ENCODE measurements at places on chromosomes 7 and 10.
A peak's percentile ranks its signal among the peaks of the same experiment; 100 is the strongest.

DNA sequence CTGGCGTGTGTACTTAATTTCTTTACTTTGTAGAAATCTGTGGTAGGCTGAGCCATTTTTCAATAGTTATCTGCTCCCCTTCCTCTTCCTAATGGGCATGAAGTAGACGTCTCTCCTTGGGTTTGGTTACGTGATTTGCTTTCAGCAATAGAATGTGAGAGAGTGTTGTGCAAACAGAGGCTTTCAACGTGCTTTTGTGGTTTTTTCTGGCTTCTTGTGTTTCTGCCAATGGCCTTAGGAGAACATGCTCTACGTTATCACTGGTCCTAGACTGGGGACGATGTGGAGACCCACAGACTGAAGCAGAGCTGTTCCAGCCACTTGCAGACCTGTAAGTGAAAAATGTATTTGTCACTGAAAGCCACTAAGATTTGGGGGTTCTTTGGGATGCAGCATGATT, 107.2 kb upstream of the NPTX2 start:
- DNase-seq: no peak

GRCh38 chr10:62732841-62733653, 71.5 kb upstream of the ADO start:
- DNase-seq: no peak

DNA sequence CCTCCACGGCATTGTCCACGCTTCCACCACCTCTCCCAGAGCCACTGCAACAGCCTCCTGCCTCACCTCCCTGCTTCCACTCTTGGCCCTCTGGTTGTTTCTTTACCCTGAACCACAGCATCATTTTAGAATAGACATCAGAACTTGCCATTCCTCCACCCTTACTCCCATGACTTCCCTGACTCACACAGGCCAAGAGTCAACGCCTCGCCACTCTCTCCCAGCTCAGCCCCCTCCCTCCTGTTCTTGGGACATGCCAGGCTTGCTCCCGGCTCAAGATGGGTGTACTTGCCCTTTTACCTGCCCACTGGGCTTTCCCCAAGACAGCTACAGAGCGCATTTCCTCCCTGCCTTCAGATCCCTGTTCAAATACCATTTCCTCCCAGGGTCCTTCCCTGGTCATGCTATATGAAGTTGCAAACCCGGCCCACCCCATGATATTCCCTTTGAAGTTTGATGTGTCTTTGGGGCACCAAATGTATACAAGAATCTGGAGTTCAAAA, 429.1 kb downstream of the RPS24 start:
- no peak for DNase-seq

GRCh38 chr10:48940958-48941357, 1.3 kb upstream of the LRRC18 start:
- DNase-seq: no peak

DNA sequence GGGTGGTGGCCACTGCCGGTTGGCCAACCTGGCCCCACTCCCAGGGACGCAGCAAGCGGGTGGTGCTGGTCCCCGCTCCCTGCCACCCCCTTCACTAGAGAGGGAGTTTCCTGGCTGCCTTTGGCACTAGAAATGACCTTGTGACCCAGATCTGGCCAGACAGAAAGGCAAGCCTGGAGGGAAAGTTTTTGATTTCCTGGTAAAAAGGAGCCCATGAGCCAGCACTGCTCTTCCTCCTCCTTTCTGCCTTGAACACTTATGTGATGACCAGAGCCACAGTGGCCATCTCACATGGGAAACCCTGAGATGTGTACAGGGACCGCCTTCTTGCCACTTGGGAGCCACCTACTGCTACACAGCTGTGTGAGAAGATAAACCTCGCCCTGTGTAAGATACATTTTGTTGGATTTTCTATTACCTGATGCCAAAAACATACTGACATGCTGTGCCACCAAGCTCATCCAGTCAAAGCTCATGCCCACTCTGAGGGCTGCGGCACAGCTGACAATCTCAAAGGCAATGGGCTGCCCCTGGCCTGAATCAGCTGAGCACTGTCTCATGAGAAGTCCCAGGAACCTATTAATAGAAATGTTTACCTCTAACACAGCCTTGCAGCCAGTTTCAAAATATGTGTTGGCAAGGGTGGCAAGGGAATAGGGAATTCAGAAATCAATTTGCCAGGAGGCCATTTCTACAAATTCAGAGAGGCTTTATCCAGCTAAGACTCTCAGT, 94.0 kb downstream of the CYTH3 start:
- no peak for DNase-seq

- DNase-seq: no peak
Measured at GRCh38 chr10:114073395-114074186, 29.9 kb downstream of the ADRB1 start.

DNA sequence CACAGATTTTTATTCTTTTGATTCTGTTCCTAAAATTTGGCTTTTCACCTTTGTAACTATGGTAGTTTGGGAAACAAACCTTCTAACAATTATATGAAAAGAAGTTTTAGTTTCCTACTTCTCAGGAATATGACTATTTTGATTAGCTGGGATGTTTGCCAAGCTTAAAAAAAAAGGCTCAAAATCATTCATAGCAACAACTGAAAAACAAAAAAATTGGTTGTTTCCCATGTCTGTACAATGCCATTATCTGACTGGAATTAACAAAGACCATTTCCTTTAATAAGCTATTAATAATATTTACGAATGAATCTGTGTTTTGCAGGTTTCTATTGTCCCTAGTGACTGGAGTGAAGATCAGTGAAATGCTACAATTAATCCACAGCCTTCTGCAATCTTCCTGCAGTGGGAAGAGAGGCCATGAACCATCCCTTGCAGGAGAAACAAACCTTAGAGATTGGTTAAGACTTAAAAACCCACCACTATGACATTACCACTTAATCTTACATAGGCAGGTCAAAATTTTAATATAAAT, 4.2 kb downstream of the PURB start:
- DNase-seq: no peak

DNA sequence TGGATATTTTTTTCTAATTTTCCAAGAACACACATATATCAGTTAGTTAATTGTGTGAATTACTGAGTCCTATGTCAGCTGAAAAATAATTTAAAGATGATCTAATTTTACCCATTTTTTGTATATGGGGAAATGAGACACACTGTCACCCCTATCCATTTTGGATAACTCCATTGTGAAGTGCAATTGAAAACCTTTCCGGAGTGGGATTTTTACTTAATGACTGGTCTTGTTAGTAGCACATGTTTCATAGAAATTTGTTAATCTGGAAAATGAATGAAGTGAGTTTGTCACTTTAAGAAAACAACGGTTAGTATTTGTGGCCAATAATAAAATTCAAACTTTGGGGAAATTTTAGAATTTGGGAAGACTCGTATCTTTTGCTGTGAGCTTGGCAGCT, 2.0 kb downstream of the GARS1 start:
- no peak for DNase-seq

GRCh38 chr7:143967398-143967797, 12.8 kb downstream of the OR2F1 start:
- no peak for DNase-seq

- no peak for DNase-seq
Measured at GRCh38 chr10:29266641-29267040, 22.2 kb upstream of the LYZL1 start.

- DNase-seq: no peak
Measured at GRCh38 chr7:135773464-135773863, 24.9 kb upstream of the FAM180A start.

GRCh38 chr10:22479419-22479818, 134.1 kb downstream of the SPAG6 start:
- no peak for DNase-seq

DNA sequence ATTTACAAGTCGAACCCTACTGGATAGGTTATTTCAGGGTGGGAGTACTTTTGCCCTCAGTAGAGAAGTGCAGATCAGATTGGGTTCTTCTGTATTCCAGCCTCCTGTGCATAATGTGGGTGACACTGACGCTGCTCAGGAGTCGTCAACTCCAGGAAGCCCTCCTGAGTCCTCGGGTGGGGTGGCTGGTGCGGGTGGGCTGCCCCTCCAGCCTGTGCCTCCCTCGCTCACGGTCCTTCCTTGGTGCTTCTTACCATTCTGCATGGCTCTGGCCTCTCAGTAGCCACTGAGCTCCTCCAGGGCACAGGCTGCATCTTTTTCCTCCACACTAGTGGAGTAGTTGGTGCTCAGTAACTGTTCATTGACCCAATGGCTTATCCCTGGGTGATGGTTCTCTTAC, 4.3 kb downstream of the CDH23 start:
- no peak for DNase-seq

GRCh38 chr7:44128721-44129582, 5.6 kb upstream of the POLD2 start:
- no peak for DNase-seq

DNA sequence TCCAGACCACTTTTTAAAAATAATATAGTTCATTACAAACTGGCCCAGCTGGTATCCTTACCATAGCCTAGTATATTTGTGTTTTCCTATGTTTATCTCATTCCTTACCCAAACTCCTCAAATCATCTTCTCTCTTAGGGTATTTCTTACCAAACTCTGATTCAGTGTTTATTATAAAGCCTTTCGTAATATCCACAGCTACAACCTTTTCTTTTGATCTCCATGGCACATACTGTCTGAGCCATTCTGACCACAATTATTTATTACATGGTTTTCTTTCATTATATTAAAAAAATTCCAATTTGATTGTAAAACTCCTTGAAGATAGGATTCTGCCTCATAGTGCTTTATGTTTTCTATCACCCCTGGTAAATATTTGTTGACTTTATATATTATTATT, 94.2 kb downstream of the LRMDA start:
- no peak for DNase-seq

GRCh38 chr10:86340991-86341260, 25.7 kb downstream of the GRID1 start:
- DNase-seq: no peak

DNA sequence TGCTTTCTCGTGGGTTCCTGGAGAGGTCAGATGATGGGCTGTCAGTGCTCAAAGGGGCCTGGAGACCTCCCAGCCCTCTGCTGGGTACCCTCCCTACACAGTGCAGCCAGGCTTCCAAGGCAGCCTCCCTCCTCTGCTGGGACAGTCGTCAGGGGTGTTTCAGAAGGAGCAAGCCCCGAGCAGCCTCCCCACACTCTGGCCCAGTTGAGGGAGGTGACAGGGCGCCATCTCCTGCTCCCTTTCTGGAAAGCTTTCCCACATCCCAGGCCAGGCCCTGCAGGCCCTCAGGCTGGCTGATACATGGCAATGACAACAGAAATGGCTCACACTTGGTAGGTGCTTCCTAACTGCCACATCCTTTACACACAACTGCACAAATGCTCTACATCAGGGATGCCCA, 32.1 kb downstream of the KCNMA1 start:
- no peak for DNase-seq

- DNase-seq: no peak
Measured at GRCh38 chr10:14431868-14432267, 101.1 kb upstream of the FRMD4A start.

DNA sequence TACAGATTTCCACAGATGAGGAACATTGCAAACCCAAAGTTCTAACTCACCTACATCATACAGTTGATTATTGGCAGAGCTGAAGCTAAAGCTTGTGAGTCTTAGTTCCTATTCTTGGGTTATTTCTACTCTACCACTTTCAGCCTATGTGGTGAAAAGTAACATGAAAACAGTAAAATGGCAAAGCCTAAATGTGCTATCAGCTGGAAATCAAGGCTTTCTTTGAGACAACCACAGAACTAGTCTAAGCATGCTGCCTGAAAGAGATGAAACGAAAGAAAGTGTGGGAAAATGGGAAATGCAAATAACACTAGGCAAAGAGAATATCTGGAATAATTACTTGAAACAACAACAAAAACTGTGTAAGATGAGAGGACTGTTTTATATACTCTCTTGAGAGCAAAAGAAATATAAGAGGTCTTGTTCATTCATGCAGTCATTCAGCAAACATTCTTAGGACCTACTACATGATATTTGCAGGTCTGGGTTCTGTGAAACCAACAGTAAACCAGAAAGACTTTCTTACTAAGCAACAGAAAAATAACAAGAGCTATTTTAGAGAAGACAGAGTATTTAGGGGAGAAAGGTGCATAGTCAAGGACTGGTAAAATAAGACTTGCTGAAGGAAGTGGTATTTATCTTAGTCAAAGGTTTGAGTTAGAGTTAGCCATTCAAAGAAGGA, 437.1 kb downstream of the HTR7 start:
- DNase-seq: no peak

- peak; percentile 56 for DNase-seq
Measured at GRCh38 chr10:123995461-123996131, 97.8 kb downstream of the CHST15 start.

DNA sequence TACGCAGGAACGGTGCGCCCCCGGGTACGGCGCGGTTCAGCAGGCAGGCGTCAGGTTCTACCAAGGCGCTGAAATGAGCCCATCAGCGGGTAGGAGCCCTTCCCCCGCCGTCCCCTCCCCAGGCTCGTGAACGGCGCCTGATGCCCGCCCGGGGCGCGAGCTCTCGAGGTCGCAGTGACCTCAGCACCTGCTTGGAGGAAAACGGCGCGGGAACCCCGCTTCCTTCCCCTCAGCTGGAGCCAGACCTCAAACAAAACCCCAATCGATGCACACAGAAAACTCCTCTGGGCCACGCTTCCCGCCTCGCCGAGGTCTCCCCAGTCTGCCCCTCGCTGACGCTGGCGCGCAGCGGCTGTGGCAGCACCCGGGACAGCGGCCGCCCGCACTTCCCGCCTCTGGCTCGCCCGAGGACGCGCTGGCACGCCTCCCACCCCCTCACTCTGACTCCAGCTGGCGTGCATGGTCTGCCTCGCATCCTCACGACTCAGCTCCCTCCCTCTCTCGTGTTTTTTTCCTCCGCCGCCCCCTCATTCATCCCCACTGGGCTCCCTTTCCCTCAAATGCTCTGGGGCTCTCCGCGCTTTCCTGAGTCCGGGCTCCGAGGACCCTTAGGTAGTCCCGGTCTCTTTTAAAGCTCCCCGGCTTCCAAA, 514 bp upstream of the GAD2 start:
- no peak for DNase-seq

DNA sequence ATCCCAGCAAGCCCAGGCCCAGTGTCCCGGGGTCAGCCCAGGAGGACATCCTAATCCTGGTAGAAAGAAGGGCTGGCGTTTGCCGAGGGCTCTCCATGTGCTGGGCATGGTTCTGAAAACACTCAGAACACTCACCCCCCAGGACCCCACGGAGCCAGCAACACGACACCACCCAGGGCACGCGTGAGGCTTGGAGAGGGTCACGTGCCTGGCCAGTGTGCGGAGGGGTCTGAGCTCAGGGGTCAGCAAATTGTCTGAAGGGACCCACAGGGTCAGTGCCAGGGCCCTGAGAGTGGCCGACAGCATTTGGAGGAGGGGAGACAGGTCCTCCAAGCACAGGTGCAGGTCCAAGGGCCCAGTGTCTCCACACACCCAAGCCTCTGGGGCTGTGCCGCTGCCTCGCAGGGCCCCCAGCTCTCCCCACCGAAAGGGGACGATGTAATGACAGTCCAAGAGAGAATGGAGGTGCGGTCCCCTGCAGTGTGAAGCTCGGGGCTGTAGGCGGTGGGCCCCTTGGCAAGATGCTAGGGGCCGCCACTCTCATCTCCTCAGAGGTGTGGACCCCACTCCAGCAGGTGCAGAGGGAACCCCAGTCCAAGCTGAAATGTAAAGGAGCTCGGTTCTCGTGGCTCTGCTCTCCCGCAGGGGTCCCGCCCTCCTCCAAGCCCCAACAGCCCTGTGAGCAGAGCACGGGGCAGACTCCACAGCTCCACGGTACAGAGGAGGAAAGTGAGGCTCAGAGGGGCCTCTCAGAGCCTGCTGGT, 7.8 kb downstream of the FOXL3 start:
- DNase-seq: no peak

- no peak for DNase-seq
Measured at GRCh38 chr10:69446229-69446628, 5.0 kb upstream of the TSPAN15 start.

Measured in uterus (tissue), 4 donors.